ENCODE measurements at places on chromosomes 3 and 15.
A peak's percentile ranks its signal among the peaks of the same experiment; 100 is the strongest.

DNA sequence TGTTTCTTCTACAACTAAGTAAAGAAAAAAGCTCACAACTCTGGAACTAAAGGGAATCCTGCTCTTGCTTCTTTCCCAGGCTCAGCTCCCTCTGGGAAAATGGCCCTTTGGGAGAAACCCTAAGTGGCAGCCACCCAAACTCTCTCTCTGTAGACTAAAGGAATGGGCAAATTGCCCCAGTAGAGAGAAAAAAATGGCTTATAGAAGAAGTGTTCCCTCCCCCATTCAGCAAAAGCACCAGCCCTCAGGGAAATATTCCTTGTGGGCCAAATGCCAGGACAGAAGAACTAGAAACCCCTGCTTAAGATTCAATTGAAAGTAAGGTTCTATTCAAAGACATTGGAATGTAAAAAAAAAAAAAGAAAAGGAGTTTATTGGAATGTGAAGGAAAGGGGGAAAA lies 603.7 kb upstream of the ALCAM start:
- no peak for DNase-seq

DNA sequence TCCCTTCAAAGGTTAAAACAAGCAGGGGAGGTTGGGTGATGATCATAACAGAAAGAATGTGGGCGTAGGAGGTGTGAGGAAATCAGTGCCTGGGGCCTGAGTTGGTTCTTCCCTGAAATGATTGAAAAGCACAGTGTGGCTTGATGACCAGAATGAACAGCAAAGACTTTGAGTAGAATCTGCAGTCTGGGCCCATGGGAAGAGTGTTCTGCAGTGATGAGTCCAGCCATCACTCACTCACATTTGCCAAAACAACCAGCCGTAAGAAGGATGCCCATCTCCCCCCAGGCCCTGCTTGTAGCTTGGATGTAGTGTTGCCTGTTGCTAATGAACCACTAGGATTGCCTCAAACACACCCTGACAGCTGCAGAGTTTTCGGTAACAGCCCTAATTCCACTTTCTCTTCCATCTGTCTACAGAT lies 67.9 kb downstream of the VGLL3 start:
- no peak for DNase-seq

GRCh38 chr3:15519096-15519495 lies 2.4 kb downstream of the COLQ start:
- no peak for DNase-seq

GRCh38 chr15:78617516-78617915 lies 3.3 kb downstream of the CHRNA3 start:
- DNase-seq: no peak

DNA sequence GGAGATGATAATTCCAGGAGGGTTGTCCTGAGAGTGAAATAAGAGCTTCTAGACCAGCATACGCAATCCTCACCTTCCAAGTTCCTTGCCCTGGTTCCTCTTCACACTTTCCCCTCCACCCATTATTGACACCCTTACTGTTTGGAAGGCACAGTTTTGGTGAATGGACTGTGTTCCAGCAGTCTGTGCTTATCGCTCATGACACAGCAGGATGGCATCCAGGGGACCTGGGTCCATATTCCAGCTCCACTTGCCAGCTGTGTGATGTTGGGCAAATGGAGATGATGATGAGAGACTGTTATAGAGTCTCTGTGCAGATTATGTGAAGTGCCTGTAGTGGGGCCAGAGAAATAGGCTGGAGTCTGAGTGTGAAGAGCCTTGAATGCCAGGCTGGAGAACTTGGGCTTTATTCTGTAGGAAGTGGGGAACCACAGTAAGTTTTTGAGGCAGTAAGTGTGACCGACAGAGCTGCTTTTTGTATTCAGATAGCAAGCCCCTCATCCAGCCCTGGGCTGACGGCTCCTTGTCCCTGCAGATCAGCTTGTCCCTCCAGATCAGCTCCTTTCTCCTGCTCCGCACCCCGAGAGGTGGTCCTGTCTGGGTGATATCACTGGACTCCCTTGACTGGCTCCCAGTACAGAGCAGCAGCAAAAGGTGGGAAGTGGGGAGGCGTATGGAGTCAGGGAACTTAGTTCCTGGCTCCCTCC lies 8.1 kb downstream of the KBTBD13 start:
- DNase-seq: no peak

DNA sequence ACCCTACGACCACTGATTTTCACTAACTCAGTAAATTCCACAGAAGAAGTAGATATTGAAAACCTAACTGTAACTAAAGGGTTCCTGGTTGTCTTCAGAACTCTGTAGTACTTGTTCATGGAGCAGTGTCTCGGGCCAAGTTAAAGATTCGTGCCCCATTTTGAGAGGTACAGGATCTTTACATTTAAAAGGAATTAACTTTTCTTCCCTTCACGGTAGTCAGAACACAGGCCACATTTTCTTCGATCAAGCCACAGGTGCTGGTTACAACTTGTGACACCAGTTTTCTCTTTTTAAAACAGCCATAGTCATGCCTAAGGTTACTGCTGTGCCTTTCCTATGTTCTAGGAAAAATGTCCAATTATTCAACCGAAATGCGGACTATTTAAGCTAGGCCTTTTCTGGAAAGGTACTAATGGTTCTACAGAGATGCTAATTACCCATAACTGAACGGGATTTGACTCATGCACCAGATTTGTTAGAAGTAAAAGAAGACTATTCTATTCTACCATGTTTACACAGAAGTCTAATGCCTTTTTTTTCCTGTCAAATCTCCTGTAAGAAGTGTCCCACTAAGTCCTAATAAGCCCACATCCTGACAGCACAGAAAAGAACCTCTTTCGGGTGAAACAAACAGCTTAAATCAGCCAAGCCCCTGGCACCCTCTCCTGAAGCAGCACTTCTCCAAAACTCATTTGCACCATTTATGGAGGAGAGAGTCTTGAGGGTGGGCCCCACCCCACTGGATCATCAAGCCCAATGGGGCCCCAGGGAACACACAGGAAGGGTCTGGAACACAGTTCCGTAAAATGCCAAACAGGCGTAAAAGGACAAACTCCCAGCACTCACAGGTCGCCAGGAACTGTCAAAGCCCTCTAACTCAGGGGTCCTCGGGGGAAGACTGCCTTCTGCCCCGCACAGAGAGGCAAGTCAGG lies 1.9 kb downstream of the LRIG1 start:
- no peak for DNase-seq

GRCh38 chr3:76527773-76528172 lies 512.1 kb upstream of the ROBO2 start:
- DNase-seq: no peak

DNA sequence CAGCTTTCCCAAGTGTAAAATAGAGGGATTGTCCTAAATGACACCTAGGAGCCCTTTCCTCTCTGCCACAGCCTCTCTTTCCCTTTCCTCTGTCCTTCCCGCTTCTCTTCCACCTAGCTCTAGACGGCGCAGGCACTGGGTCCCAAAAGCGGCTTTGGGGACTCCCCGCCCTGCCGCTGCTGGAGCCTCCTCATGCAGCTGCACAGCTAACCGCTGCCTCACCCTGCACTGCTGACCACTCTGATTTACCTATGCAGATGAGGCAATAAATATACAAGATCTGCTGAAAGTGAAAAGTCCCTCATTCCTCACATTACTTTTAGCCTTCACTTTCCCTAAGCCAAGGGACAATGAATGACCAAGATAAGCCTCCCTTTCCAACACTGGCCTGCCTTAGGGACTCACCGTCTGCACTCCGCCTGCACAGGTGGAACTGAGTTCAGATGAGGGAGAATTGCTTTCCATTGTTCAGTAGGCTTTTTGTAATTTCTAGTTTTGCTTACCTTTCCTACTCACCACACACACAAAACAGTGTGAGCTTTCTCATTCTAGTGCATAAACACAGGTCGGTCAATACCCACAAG lies 197.5 kb upstream of the BCL6 start:
- no peak for DNase-seq

- DNase-seq: no peak
Observed at GRCh38 chr15:84807228-84807627, 9.9 kb upstream of the ALPK3 start.

DNA sequence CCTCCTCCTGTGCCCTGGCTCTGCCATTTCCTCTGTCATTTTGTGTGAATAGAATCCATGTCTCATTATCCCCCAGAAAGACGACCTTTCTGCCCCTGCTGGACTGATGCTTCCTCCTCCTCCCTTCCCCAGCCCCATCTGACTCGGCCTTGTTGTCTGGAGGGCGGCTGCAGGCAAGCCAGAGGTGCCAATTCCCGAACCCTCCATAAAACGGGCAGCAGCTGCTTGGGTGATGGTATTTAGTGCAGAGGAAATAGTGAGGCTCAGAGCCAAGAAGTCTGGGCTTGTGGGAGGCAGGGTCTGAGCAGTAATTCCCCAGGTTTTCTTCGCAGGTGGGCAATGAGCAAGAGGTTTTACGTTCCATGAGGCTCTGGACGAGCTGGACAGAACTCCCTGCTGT lies 71.2 kb downstream of the ITGA11 start:
- no peak for DNase-seq

- DNase-seq: no peak
Observed at GRCh38 chr3:112364291-112364690, 31.3 kb downstream of the CD200 start.

GRCh38 chr3:74750901-74751300 lies 136.4 kb upstream of the CNTN3 start:
- no peak for DNase-seq

DNA sequence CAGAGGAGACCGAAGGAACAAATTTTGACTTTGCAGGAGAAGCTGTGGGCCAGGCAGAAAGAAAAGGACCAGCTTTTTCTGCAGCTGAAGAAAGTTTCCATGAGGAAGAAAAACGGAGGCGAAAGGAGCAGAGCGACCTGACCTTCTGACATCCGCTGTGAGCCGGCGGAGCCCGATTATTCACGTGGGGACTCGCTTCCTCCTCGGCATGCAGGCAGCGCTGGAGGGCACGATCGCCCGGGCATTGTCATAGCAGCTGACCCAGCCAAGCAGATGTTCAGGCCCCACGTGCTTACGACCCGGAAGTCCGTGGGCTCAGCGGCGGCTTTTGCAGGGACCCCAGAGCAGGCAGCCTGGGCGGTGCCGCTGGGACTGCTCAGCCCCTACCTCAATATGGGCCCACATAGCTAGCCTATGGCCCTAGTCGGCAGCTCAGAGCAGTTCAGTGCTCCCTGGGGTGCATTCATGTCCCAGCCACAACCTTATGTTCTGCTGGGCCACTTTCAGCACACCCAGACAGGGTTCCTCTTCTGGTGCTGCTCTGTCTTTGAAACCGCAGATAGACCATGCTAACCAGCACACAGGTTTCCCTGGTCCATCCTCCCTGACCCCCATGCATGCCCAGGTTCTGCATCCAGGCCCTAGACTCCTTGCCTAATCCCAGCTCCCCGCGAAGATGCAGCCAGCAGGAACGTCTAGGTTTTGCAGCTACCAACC lies 10.5 kb upstream of the EIF4A2 start:
- DNase-seq: peak; percentile 67

DNA sequence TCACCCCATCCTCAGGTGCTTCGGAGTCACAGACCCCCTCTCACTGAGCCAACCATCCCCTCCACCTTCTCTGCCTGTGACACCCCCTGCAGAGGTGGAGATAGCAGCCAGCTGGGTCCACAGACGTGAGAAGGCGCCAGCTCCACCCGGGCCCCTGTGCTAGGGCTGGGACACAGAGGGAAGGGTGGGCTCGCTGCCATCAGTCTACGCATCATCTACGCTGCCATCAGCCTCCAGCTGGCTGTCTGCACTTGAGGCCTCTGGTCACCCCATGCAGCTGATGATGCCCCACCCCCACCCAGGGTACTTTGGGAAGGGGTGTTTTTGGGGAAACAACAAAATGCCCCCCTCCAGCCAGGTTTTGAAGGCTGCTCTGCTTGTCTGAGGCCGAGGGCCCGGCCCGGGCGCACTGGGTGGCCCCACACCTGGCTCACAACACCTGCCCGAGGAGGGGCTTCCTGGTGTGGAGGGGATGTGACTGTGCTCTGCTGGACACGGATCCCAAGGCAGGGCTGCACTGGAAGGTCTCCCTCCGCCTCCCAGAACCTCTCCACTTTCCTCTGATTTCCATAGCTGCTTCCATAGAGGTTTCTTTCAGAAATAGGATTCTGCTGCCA lies 163.4 kb upstream of the IQSEC1 start:
- no peak for DNase-seq

DNA sequence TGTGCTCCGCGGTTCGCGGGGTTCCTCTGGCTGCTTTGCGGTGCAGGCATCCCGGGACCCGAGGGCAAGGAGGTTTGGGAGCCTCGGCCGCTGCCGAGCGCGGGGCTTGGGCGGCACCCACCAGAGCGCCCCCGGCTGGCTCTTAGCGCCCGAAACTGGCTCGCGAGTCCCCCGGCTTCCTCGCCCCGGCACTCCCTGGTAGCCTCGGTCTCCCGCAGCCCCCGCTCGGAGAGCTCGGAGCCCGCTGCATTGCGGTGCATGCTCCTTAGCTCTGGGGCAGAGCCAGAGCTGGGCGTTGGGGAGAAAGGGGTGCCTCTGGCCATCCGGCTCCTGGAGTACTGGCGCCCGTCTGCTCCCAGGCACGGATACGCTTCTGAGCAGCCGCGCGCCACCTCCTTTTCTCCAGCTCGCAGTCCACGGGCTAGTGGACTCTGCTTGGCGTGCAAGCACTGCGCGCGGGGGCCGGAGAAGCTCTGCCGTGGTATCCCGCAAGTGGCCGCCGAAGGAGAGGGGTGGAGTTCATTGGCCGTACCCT lies 753 bp downstream of the EPHB1 start:
- DNase-seq: no peak

GRCh38 chr3:182711853-182712252 lies 81.5 kb upstream of the ATP11B start:
- DNase-seq: no peak

- no peak for DNase-seq
Observed at GRCh38 chr3:45711931-45712330, 22.7 kb downstream of the SACM1L start.

GRCh38 chr3:156460206-156460611 lies 94.7 kb downstream of the SSR3 start:
- no peak for DNase-seq

DNA sequence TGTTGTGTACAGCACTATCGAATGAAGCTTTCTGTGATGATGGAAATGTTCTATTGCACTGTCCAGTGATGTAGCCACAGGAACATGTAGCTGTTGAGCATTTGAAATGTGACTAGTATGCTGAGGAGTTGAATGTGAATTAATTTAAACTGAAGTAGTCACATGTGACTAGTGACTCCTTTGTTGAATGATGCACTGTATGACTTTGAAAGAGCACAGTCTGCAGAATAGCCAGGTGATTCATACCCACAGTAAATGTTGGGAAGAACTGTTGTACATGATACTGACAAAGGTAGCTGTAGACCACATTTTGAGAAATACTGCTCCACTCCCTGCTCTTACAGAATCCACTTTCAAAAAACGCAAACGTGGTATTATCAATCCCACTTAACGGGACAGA lies 34.0 kb upstream of the ACTL6A start:
- DNase-seq: no peak

DNA sequence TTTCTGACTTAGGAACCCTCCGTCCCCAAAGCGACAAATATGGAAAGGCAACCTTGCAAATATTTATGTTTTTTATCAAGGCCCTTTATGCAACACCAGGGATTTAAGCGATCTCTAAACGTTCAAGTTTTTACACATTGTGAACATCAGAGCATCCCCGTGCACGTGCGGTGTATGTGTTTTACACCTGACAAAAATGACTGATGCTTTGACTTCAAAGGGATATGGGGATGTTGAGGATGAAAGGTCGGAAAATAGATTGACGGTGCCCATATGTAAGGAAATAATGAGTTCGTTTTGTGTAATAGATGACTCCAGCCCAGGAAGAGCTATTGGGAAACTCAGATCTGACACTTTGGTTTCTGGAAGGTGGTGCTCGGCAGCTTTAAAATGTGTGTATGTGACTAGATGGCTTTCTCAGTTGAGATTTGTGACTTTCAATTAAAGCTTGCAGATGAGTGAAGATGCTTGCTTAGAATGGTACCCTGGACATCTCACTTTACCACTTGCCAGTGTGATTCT lies 866 bp downstream of the SLC49A4 start:
- no peak for DNase-seq
